ENCODE measurements at places on chromosomes 4 and X.

- no peak for DNase-seq
These were observed 77.5 kb downstream of the CRLF2 start for GRCh38 chrX:1134976-1135375.

GRCh38 chr4:28250646-28251045, 1390.0 kb downstream of the STIM2 start:
- no peak for DNase-seq

DNA sequence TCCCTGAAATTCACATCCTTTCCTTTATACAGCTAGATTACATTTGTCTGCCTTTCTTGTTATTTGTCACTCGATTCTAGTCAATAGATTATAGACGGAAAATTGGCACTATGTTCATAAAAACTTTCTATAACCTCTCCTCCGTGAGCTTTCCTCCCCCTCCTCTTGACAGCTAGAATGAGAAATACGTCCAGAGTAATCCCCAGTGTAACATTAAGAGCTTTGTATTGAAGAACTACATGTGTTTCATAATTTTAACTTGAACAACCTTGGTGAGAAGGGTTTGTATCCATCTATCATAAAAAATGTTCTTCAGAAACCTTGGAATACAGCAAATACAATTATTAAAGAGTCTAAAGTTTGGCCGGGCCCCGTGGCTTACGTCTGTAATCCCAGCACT, 1707.4 kb downstream of the PCDH7 start:
- DNase-seq, result no peak

GRCh38 chr4:6974138-6974848, 64.7 kb downstream of the TBC1D14 start:
- DNase-seq, result peak; percentile 81

DNA sequence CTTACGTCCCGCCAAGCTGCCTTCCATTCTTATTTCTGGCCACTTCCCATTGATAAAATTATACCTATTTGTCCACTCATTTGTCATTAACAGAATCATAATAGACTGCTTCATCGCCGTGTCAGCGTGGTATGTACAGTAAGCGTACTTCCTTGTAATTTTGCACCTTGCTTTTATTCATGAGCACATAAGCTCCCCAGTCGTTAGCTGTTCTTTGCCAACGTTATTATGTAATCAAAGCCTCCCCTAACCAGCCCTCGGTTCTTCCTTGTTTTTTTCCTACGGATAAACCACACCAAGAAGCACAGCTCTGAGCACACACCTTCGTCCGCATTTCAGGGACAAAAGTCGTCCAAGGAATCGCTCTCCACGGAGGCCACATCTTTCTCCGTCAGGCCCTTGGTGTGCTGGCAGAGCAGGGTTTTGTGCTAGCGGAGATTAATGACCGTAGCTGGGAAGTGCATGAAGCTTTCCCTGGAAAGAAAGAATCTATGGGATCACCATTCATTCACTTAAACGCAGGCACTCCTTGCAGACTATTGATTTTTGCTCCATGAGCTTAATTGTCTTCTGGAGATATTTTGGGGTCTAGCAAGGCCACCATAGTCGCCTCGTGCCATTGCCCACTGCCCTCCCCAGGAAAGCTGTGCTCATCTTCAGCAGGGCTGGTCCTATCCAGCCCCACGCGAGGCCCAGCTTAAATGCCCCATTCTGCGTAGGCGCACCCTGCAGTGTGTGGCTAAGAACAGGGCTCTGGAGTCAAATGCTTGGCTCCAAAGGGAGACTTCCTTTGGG, 200.9 kb upstream of the PSAPL1 start:
- DNase-seq, result no peak

GRCh38 chr4:2671267-2671895, 84.8 kb downstream of the TNIP2 start:
- no peak for DNase-seq

- DNase-seq, result no peak
These were observed 54.7 kb downstream of the SLITRK4 start for GRCh38 chrX:143581240-143581639.

- DNase-seq, result no peak
These were observed 242.1 kb upstream of the ZCCHC13 start for GRCh38 chrX:74061879-74062278.

DNA sequence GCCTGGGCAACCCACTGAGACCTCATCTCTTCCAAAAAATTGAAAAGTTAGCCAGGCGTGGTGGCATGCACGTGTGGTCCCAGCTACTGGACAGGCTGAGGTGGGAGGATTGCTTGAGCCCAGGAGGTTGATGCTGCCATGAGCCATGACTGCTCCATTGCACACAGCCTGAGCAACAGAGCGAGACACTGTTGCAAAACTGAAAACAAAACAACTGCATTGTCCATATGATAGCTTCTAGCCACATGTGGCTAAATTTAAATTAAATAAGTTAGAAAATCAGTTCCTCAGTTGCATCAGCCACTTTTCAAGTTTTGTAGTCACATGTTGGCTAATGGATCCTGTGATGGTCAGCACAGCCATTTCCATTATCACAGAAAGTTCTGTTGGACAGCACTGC, 67.9 kb downstream of the GAB1 start:
- no peak for DNase-seq

DNA sequence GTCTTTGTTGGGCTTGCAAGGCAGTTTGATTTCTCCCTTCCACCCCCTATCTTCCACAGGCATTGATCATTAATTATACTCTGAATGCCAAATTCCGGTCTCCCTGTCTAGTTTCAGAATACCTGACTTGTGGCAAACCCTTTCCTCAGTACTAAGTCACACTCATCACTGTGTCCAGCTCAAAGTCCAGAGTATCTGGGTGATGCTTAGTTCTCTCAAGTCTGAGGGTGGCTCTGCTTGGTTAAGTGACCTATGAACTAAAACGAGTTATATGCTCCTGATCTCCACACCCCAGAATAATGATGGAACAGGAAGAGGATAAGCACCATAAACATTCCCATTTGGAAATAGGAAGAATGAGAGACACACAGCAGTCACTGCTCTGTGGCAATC, 6.5 kb downstream of the SMIM9 start:
- DNase-seq, result no peak

DNA sequence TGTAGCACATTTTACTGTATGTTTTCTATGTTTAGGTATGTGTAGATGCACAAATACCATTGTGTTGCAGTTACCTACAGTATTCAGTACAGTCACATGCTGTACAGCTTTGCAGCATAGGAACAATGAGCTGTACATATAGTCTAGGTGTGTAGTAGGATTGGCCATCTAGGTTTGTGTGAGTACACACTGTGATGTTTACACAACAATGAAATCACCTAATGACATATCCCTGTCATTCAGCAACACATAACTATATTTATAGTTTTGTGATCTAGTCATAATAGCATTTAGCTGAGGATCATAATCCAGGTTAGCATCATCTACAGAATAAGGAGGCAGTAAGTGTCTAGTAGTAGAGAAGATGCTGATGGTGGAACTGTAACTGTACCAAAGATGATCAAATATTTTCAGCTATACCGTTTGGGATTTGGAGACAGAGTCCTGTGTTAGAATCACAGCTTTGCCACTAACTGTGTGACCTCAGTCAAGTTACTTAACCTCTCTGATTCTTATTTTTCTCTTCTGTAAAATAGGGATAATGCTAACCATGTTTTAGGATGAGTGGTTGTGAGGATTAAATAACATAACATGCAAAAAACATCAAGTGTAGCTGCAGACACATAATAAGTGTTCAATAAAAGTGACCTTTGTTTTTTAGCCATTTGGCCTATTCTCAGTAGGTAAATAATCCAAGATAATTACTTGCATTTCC, 73.3 kb downstream of the LIMCH1 start:
- no peak for DNase-seq

- DNase-seq, result no peak
These were observed 33.4 kb upstream of the SPON2 start for GRCh38 chr4:1205586-1206298.

- DNase-seq, result no peak
These were observed 557 bp upstream of the KDR start for GRCh38 chr4:55125763-55126541.

DNA sequence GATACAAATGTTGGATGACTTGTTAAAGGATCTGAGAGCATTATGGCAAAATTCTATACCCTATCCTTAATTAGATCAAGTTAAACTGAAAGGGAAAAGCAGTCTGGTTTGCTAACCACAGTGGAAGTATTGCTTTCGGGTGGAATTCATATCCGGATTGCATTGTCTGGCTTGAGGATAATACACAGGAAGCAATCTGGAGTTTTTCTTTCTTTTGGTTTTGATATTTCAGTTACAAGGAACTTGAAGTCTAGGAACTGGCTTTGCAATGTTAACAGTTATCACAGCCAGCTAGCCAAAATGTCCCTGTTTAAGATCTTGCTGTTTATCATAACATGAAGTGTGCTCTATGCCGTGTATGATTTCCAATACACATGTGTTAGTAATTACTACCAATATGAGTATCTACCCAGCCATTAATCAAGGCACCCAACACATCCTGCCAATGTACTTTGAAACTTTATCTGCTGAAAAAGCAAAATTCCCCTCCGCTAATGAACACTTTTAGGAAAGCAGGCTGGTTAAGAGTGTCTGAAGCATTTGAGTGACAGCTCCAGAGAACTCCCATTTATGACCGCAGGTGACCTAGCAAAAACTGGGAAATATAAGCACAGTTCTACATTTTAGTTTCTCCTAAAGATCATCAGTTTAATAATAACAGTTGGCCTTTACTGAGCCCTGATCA, 146.4 kb downstream of the PALLD start:
- DNase-seq, result no peak

DNA sequence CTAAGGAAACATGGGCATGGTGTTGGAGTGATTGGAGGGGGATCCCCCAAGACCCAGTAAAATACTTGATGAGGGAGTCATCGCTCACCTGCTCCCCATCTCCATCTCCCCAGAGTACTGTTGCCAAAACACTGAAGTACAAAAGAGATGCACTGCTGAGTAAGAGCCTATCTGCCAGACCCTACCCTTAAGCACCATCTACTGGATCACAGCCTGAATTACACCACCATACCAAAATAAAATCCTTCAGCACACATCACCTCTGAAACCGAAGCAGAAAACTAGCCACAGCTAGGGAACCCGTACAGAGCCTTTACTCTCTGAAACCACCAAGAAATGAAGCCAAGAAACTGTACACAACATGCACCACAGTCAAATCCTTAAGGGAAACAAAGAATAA, 466.3 kb upstream of the ACTRT1 start:
- DNase-seq, result no peak

GRCh38 chrX:9339603-9340491, 125.0 kb upstream of the TBL1X start:
- no peak for DNase-seq

DNA sequence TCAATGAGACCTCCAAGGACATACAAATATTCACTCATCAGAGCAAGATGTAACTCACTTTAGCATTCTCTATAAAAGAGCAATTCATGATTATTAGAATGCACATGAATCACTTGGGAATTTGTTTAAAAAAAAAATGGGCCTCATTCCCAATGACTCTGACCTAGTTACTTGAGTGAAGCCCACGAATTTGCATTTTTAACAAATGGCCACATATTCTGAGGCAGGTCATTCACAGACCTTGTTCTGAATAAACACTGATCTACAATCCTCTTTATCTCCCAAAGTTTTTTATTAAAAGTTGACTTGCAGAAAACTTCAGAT, 255.1 kb upstream of the VEGFC start:
- DNase-seq, result no peak

DNA sequence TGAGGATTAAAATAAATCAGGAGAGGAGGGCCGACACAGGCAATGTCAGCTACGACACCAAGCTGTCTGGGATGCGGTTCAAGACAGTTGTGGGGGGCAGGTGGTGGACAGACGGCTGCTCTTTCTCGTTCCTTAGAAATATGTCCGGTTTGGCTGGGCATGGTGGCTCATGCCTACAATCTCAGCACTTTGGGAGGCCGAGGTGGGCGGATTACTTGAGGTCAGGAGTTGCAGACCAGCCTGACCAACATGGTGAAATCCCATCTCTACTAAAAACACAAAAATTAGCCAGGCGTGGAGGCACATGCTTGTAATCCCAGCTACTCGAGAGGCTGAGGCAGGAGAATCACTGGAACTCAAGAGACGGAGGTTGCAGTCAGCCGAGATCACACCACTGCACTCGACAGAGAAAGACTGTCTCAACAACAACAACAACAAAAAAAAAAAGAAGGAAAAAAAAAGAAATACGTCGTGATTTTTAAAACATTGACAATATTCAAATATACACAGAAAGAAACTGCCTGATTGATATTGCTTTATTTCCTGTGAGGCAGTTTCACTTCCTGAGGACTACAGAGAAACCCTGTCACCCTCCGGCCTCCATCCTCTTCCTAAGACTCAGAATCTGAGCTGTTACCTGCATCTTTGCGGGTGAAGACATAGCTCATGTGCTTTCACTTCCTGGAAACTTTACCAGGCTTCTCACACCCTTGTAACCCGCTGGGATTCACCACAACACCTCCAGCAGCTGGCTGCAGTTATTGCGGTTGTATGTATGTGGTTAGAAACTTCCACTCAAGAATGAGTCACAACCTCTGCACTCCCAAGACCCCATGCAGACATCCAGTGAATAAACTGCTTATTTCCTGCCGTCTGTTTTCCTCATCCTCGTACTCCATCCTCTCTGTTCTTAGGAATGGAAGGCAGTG, 63.8 kb upstream of the STS start:
- peak; percentile 18 for DNase-seq

DNA sequence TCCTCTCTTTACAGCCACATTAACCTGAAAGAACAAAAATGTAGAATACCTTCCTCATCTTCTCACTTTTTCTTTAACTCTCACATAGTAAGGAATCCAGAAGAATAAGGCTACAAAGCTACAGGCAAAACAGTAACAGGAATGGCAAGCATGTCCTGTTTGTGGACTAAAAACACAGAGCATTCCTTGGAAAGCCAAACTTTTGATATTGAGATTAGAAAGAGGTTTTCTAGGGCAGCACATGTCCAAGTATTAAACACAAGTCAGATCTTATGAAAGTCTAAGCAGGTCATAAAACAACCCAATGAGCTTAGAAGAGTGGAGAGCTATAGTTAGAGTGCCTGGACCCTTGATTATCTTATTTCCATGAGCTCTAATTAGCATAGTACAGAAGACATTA, 58.2 kb upstream of the FAM9C start:
- no peak for DNase-seq

DNA sequence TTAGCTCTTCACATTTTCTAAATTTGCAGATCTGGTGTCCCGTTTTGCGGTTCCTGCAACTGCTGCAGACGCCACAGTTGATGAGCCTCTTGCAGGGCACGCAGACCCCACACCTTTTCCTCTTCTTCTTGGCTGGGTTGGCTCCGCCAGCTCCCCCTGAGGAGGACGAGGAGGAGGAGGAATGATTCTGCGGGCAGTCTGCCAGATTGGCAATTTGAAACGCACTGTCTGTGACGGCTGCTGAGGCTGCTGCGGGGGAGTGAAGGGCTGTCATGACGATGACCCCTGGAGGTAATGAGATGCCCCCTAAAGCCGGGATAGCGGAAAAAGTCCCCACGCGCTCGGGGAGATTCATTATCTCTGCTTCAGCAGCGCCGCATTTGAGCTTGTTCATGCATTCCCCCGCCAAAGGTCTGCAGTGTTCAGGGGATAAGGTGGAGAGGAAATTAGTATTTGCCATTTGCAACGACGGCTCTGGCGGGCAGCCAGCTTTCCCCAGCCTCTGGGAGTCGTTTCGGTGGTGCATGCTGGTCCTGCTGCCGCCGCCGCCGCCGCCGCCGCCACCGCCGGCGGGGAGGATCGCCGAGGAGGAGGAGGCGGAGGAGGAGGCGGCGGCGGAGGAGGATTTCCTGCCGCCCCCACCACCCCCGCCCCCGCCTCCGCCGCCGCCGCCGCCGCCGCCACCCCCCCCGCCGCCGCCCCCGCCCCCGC, 3.8 kb downstream of the CXXC4 start:
- peak; percentile 9 for DNase-seq

Measured in stimulated activated CD4-positive, alpha-beta T cell treated with anti-CD3 and anti-CD28 coated beads, Interleukin-15, amount 100 ng/mL, for 48 hours (primary cell).